GM18507 (cell line): ENCODE measurements at places on chromosomes 12 and 14.

GRCh38 chr12:1398673-1399072, 195.7 kb downstream of the FBXL14 start:
- DNase-seq: no peak

DNA sequence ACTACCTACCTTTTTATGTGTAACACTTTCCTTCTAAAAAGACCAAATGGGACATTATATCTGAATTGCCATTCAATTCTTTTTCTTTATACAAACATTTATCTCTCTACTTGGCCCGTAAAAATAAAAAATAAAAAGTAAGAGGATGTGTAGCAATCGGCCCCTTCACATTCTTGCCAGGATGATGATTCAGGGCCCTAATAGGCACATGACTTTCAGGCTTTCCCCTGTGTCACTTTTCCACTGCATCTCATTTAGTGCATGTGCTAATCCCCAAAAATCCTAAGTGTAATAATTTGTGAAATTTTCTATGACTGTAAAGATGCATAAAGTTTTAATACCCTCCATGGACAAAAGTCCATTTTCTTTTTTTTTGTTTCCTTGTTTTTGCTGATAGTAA, 23.0 kb upstream of the ATP2B1 start:
- no peak for DNase-seq

DNA sequence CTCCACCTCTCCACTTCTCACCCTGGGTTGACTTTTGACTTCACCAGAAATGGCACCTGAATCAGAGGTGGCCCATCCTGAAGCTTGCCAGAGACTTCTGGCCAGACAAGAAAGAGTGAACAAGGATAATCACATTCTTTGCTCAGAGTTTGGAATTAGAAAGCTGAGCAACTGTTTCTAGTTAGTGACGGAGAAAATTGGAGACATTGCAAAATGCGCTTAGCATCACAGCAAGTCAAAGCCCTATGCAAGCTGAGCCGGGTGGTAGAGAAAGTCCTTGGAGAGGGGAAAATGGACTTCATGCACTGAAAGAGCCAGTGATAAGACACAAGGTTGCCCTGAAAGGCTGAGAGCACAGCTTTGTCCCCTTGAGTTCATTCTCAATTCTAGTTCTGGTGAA, 161.8 kb downstream of the PAH start:
- no peak for DNase-seq

DNA sequence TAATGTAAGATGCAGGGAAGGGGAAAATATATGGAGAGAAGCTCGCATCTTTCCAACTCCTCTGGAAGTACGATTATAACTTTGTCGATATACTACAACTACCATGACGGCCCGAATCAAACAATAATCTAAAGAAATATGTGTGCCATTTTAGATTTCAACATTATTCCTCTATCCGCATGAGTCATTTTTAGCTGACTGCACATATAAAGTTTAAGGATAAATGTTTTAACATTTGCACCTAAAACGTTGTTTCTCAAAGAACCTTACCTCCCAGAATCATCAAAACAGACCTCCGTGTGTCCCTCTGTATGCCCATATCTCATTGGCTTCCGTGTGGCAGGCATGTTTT, 482 bp downstream of the WDHD1 start:
- no peak for DNase-seq

DNA sequence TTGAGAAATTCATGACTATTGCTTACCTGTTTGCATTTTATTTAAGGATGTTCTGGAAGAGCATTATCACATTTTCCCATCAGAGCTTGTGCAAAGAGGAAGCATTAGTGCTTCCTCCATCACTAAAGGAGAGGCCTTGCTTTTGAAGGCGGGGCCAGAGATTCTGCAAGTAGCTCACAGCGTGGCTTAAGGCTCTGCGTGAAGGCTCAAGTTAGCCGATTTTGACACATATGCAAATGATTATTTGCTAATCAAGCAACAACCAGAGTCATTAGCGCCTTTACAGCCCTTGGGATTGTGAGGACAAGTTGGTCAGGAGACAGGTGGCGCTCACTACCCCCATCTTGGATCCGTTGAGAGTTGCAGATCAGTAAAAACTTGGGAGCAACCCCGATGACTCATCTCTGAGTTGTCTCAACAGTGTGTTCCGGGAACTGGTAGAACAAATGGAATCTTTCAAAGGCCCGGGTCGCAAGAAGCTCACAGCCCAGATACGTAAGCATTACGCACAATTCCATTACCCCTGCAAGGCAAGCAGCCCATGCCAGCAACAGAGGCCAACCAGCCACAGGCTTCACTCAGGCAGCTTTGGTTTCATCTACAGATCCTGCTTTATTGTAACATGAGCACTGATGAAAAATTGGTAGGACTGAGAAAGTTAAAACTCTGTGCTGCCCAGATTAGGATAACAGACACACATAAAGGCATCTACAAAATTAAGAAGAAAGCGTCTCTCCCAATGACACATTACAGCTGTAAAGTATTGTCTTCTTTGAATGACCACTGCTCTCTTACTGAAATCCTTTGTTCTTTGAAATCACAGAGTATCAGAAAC, 34.9 kb upstream of the SPTSSA start:
- no peak for DNase-seq

DNA sequence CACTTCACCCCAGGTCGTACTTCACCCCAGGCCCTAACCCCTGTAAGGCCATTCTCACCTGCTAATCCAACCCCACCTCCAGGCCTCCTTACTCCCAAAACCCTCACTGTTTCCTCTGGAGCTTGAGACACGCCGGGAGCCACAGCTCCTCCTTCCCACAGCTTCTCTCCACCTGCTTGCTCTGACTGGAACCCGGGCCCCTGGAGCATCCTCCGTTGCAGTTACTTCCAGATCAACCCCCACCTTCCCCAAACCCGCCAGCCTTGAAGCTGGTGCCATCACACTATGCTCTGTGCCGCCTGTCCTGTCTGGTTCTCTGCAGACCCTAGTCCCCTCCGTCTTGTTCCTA, 34.6 kb upstream of the PPP2R5C start:
- DNase-seq: no peak

DNA sequence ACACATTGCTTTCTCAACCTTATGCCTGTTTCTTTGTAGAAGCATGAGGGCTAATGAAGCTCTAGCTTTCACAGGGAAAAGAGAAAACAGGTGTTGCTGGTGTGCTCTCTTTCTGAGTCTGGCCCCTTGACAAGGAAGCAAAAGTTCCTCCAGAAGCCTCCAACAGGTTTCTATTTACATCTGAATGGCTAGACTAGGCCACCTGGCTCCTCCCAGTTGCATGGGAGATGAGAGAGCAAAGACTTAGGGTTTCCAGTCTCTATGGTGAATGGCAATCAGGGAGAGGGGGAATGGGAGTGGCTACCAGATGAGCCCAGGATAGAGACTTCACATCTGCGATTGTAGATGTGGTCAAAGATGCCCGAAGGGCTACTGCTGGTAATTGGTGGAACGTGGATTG, 138.1 kb upstream of the PLXNC1 start:
- no peak for DNase-seq

GRCh38 chr12:27425306-27425705, 21.2 kb upstream of the SMCO2 start:
- DNase-seq: no peak

DNA sequence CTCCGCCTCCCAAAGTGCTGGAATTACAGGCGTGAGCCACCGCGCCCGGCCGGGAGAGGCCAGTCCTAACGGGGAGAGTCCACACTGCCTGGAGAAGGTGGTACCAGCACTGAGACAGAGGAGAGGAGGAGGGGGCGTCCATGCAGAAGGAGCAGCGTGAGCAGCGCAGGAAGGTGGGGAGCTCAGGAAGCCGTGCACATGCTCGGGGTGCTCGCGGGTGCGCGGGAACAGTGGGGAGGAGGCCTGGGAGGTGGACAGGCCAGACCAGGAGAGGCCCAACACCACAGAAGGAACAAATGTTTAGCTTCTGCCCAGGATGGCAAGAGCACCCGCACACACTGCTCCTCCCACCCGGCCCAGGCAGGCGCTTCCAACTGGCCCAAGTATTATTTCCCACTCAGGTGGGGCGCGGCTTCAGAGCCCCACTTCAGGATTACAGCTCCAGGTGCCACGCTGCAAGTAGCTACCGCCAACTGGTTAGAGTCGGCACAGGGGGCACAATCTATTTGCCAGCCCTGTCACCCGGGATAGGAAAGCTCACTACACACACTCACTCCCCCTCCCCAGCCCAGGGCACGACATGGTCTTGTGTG, 80.8 kb upstream of the BCL11B start:
- DNase-seq: no peak

DNA sequence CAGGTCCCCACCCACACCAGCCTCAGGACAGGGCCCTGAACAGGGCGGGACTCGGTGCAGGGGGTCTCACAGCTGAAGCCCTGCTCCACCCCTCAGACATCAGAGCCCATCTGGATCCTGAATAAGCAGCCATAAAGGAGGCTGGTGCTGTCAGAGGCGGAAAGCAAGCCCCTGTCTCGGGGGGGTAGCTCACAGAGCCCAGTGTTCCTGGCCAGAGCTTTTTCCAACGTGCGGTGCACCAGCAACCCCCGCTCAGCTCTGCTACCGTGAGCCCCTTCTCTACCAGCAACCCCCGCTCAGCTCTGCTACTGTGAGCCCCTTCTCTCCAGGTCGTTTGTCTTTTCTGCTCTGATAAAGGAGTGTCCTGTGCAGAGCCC, 136.5 kb upstream of the SFSWAP start:
- DNase-seq: no peak

DNA sequence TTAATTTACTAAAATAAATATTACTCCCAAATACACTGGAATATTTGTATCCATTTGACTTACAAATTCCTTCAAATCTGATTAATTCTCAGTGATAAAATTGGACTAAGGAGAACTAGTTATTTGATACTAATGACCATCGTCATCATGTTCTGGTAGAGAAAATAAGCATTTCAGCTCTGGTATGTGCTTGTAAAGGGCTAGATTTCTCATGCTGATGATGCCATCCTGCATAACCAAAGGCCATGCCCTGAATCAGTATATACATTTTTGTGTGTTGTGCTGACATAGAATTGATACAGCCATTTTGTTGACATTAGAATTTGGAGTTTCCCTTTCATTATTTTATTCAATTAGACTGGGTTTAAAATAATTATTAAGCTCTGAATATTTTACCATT, 148.9 kb downstream of the PCNX1 start:
- DNase-seq: no peak

DNA sequence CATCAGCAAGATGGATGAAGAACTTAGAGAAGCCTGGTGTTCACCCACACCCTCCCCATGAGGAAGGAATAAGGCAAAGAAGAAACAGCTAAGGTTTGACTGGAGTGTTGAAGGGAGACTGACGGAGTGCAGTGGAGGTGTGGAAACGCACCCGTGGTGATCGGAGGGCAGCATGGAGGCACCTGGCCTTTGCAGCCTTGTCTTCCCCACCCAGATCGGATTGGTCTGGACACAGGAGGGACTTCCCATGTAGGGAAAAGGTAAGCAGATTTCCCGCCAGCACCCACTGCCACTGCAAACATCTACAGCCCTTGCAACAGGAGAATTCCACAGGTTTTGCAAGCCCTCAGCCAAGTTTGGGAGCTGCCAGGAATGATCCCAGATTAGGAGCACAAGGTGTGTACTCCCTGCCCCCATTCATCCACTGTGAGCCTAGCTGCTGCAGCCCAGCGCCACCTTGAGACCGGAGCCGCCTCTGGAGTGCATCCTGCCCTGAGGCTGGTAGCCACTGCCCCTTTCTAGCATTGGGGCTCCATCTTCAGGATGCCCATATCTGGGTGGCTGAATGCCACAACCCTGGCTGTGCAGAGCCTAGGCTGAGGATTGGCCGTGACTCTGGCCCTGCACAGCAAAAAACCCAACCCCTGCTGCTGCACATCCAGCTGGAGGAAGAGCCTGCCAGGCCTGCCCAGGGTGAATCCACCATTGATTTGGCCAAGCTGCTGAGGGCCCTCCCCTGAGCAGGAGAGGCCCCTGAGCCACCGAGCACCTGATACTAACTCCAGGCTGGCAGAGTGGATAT, 411.1 kb downstream of the TMEM121 start:
- no peak for DNase-seq

- DNase-seq: no peak
These were observed 2.1 kb downstream of the DNAJC22 start for GRCh38 chr12:49348781-49349180.

GRCh38 chr12:112879191-112879705, 27.5 kb upstream of the OAS1 start:
- no peak for DNase-seq

GRCh38 chr12:10661338-10661737, 12.5 kb downstream of the STYK1 start:
- no peak for DNase-seq

- DNase-seq: no peak
These were observed 530 bp upstream of the FOXN4 start for GRCh38 chr12:109309381-109310246.

GRCh38 chr12:83318386-83319098, 631.8 kb downstream of the TMTC2 start:
- no peak for DNase-seq

DNA sequence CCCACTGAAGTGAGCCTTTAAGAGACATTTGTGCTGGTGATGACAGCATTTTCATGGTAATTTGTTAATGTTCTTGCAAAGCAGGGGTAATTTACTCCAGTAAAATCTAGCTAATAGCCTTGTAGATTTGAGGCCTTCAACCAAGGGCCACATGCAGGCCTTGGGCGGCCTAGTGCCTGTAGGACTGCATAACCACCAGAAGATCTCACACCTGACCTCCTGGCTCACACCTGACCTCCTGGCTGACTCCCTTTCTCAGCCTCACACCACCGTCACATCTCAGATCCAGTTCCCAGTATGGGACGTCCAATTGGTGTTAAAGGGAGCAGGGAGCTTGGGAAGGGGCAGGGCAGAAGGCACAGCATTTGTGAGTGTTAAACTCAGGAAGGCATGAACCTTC, 26.9 kb downstream of the C12orf42 start:
- no peak for DNase-seq

GRCh38 chr14:54674046-54674741, 107.3 kb downstream of the SAMD4A start:
- DNase-seq: no peak

GRCh38 chr12:116336542-116337065, 59.1 kb upstream of the MED13L start:
- no peak for DNase-seq

- DNase-seq: no peak
These were observed 23.2 kb downstream of the NRDE2 start for GRCh38 chr14:90308561-90308960.

DNA sequence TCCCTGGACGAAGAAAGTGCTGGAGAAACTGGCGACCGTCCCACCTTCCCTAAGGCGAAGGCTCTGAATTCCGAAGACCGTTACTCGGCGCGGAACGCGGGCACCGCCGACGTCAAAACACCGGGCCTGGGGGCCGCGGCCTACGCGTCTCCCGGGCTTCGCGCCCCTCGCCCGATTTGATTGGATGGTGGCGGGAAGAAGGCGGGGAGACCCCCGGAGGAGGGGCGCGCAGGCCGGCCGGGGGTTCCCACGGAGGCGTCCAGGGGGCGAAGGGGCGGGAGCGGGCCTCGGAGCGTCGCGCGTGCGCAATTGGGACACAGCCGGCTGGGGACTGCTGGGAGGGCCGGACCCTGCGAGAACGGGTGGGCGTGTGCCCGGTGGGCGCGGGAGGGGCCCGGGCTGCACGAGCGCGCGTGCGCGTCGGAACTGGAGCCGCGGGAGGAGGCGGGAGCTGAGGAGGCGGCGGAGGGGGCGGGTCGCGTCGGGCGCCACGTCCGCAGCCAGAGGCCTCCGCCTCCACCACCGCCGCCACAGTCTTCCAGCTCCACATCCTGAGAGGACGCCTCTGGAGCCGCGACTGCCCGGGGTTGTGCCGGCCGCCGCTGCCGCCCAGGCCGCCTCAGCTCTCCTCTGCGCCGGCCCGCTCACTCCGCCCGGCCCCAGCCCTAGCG, at the start of gene TMEM263:
TMEM263 (plus strand) TSS at position 531 of the 671 bp plus-strand sequence. CDS start 11,210 bp downstream, outside the sequence.
- DNase-seq: peak; percentile 95

GRCh38 chr14:24259282-24260025, 3.5 kb downstream of the TGM1 start:
- DNase-seq: no peak

GRCh38 chr12:18552829-18553228, 185.0 kb downstream of the PLCZ1 start:
- DNase-seq: no peak
